SK-N-DZ (cell line): ENCODE measurements at places on chromosomes 7 and 10.

DNA sequence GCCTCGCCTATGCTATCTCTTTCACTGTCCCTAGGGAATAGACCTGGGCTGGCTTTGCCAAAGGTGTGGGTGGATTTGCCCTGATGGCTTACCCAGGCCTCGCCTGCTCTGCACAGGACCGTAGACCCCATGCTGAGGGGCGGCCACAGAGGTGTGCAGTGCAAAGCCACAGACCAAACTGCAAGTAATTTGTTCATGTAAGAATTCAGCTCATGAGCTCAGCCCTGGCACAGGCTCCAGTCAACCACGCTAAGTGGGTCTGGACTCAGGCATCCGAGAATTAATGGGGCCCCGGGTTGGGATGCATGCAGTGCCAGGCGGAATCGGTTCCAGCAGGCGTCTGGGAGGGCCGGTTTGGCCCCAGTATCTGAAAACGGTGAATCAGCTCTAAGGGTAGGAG lies 445.2 kb downstream of the DNAJB6 start:
- DNase-seq = no peak

GRCh38 chr7:70630818-70631457 lies 501.0 kb upstream of the GALNT17 start:
- DNase-seq = peak; percentile 53

- no peak for DNase-seq
Measured at GRCh38 chr10:78419481-78420265, 386.0 kb downstream of the RPS24 start.

DNA sequence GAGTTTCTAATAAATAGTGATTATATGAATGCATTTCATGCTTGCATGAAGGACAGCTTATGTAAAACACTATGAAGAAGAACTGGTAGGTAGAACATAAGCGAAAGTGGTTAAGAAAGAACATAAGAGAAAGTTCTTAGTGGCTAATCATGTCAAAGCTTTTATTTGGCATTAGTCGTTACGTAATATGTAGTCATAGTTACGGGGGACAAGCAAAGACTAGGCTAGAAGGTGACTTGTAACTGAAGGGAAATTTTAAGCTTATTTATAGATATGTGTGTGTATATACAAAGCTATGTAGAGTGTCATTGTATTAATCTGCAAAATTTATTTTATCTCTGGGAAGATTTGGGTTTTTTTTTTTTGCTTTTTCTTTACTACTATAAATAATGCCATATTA lies 36.9 kb downstream of the CAPZA2 start:
- DNase-seq = no peak

DNA sequence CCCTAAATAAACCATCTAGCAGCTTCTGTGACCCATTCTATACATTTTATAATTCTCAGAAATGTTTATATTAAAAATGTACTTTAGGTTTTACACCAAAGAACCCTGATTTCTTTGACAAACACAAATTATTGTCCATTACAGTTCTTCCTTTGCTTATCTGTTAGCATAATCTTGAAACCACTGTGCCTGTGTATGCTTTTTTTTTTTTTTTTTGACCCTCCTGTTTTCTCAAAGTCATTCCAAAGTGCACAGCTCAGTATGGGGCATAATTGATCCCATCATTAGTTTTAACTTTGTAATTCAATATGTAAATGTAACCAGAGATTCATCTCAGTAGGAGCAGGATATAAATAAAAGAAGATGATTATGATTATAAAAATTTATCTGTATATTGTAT lies 229.3 kb downstream of the DGKB start:
- no peak for DNase-seq

GRCh38 chr10:131819241-131820072 lies 81.4 kb upstream of the PPP2R2D start:
- no peak for DNase-seq

- DNase-seq = no peak
Measured at GRCh38 chr10:30550967-30551815, 78.4 kb downstream of the LYZL2 start.

GRCh38 chr7:85068799-85069198 lies 118.1 kb downstream of the SEMA3D start:
- no peak for DNase-seq

- peak; percentile 36 for DNase-seq
Measured at GRCh38 chr7:27179503-27180430, 5.3 kb downstream of the HOXA11 start.

DNA sequence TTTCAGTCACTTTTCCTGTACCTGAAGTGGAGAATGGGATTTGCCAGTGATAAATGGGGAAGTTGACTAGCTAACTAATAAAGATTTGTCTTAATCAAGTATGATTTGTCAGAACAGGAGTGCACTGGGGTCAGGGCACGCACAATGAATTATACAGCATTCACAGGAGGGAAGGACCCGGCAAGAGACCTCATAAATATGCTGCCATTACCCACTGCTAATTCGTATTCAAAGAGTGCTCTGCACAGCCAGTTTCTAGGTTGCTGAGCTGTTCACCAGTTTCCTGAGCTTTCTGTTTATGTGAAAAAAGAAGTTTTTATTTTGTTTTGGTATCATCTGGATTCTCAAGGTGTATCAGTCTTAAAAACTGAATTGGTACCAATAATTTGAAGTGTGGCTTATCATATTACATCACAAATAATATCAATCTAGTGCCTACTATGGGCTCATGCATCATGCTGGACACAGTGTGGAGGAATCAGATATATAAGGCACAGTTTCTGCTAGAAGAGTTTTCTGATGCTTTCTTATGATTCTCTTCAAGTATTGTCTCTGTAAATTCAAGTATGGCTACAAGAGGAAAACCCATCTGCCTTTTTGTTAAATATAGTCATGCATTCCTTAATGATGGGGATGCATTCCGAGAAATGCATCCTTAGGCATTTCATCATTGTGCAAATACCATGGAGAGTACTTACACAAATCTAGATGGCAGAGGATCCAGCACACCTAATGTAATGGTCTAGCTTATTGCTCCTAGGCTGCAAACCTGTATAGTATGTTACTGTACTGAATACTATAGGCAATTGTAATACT lies 202.2 kb downstream of the VTI1A start:
- no peak for DNase-seq

DNA sequence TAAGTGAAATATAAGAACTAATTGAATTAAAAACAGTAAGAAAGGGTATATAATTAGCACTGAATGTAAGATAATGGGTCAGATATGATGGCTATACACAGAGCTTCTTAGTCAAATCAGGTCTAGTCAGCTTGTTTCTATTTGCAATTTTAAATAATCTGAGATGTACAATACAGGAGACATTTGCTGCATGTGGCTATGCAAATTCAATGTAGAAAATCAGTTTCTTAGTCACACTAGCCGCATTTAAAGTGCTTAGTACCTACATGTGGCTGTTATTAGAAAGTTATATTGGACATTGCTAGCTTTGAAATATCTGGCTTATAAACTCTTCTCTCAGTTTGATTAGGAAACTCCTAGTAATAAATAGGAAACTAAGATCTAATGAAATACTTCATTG lies 25.3 kb downstream of the CCDC7 start:
- no peak for DNase-seq

DNA sequence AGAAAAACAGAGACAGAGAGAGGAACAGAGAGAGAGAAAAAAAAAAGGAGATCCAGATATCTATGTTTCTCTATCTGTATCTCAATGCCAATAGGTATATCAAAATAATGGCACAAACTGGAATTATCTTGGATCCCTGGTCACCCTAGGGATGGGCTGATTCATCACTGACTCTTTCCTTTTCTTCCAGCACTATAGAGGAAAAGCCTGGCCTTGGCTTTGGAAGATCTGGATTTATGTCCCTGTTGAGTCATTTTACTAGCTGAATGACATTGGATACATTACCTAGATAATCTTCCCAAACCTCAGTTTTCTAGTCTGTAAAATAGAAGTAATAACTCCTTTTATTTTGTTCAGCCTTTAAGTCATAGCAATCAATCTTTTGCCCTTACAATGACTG lies 152.8 kb upstream of the GDF10 start:
- DNase-seq = no peak

- no peak for DNase-seq
Measured at GRCh38 chr10:111030042-111030750, 46.6 kb upstream of the ADRA2A start.

GRCh38 chr7:118285358-118285757 lies 60.9 kb downstream of the ANKRD7 start:
- no peak for DNase-seq

GRCh38 chr7:158705234-158705850 lies 738 bp upstream of the NCAPG2 start:
- DNase-seq = peak; percentile 40

GRCh38 chr10:52187521-52188258 lies 126.4 kb upstream of the DKK1 start:
- no peak for DNase-seq

DNA sequence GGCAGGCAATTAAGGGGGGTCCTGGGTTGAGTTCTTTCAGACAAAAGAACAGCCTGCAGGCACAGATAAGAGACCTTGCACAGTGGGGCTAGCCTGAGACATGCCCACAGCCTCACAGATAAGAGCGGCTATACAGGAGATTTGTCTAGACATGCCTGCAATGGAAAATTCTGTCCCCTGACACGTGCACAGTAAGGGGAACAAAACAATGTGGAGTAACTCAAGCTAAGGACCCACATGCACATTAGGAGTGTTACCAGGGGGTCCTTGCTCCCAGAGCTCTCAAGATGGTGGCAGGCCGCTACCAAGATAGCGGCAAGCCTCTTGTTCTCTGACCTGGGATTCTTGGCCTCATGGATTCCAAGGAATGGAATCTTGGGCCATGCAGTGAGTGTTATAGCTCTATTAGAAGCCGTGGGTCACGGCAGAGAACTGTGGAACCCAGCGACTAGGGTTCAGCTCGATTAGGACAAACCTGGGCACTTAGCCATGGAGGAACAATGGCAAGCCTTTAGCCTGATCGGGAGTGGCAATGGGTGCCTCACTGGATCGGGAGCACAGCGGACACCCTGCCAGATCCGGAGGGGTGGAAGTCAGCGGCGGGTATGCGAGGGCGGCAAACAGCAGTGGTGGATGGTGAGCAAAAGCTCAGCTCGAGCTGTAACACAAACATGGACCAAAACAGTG lies 196.9 kb downstream of the CCSER2 start:
- DNase-seq = no peak

GRCh38 chr10:50576245-50576815 lies 47.4 kb downstream of the SGMS1 start:
- DNase-seq = no peak

DNA sequence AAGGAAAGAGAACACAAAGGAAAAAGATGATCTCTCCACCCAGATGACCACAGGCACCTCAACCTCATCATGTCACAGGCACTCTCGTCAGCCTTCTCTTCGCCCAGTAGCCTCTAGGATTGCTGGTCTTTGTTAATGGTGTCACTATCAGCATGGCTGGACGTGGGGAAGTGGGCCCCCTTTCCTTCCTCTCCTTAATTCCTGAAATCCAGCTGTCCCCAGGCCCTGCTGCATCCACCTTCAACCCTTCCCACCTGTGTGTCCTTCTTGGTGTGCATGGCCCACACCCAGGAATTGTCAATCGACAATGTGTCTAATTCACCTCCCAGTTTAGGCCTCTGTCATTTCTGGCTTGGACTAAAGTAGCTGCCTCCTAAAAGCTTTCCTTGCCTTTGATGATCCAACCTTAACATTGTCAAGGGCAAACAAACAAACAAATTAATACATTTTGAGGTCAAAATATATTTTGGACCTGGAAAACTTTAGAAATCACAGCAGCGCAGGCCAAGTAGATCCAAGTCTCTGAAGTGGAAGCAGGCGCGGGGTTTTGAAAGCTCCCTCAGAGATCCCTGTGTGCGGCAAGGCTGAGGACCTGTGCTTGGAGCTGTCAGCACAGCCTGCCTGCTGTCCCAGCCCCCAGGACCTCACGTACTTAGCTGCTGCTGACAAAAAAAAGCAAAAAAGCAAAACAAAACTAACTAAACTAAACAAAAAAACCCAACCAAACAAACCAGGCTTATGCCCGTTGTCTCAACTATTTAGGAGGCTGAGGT lies 193.3 kb upstream of the LYZL2 start:
- no peak for DNase-seq

DNA sequence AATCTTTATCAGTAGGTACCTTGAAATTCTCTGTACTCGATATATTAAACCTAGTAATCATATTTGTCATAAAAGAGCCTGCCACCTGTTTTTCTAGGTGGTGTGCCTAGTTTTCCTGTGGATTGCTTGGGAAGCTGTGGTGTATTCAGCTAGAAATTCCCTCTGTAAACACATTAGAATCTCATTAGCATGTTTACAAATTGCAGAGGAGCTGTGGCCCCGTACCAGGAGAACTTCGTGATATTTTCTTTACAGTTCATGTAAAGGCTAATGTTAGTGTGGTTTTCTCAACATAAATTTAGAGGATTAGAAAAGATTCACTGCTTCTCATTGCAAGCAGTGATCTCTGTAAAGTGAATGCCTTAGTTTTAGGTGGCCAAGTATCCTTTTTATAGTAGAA lies 144.7 kb downstream of the CCSER2 start:
- no peak for DNase-seq

DNA sequence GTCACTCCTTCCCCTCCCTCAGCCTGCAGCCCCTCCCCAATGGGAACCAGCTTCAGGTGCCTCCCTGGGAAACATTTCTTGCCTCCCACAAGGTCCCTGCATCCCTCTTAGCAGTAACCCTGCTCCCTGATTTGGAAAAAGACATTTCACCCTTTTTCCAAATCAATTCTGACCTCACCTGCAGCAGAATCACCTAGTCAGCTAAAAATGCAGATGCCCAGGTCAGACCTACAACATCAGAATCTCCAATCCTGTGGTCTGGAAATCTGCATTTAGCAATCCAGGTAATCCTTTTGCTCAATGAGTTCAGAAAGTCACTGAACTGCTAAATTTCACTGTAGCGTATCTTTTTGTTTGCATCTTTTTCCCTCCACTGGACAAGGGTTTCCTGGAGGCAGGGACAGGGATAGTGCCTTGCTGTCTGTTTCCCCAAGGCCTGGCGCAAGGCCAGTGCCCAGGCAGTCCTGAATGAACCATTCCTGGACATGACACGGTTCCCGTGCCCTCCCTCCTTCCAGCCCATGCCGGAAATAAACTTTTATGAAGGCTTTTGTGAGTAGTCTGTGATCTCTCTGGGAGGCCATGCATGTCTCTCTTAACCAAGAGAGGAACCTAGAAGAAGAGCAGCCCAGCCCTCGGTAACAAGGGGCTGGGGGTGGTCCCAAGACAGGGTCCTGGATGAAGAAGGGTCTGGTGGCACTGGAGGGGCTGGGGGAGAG lies 44.0 kb downstream of the COL13A1 start:
- DNase-seq = no peak

GRCh38 chr10:45399113-45399512 lies 25.1 kb downstream of the ALOX5 start:
- DNase-seq = no peak

GRCh38 chr7:83921941-83922607 lies 272.5 kb downstream of the SEMA3A start:
- peak; percentile 99 for DNase-seq

- no peak for DNase-seq
Measured at GRCh38 chr10:99975942-99976809, 33.6 kb downstream of the DNMBP start.
